Neural progenitor cell (in vitro differentiated cells): ENCODE measurements at places on chromosomes 2 and 18. TPM values are rescaled to one million over a fixed set of nuclear protein-coding genes. Genes with fewer than 3 reads are reported as not detected.

GALNT3 gene
- 0.65 and 1.9 TPM in 2 replicates for total RNA-seq

LIMS4 gene
- 0.28 TPM in 1 of 2 replicates, not detected in the other for total RNA-seq

TNFRSF11A gene
- 0.47 and 1.1 TPM in 2 replicates for total RNA-seq

GPR55 gene
- not detected in 2 replicates for total RNA-seq

CMPK2 gene
- total RNA-seq: 0.31 TPM in 1 of 2 replicates, not detected in the other

SCN3A gene
- total RNA-seq: 0.40 TPM in 1 of 2 replicates, not detected in the other

EN1 gene
- total RNA-seq: not detected in 2 replicates

RESP18 gene
- total RNA-seq: not detected in 2 replicates

ANKRD29 gene
- total RNA-seq: 0.65 and 0.81 TPM in 2 replicates

TTC21B gene
- total RNA-seq: 27.3 and 46.9 TPM in 2 replicates

RFTN2 gene
- total RNA-seq: 3.1 and 8.2 TPM in 2 replicates

TMEM247 gene
- total RNA-seq: not detected in 2 replicates

SLC16A14 gene
- 10.8 and 12.4 TPM in 2 replicates for total RNA-seq

CIB4 gene
- not detected in 2 replicates for total RNA-seq

DCC gene
- 0.40 and 0.41 TPM in 2 replicates for total RNA-seq

MYOM1 gene
- 0.45 and 1.4 TPM in 2 replicates for total RNA-seq

NEUROD1 gene
- not detected in 2 replicates for total RNA-seq

AOX1 gene
- total RNA-seq: 5.7 and 6.2 TPM in 2 replicates

CRYBA2 gene
- not detected in 2 replicates for total RNA-seq

YWHAQ gene
- total RNA-seq: 468 and 655 TPM in 2 replicates

ALPP gene
- total RNA-seq: not detected in 2 replicates

PJVK gene
- 3.0 and 4.4 TPM in 2 replicates for total RNA-seq

POU3F3 gene
- 0.25 TPM in 1 of 2 replicates, not detected in the other for total RNA-seq

IL1B gene
- total RNA-seq: not detected in 2 replicates

UGT1A10 gene
- not detected in 2 replicates for total RNA-seq

GPR35 gene
- 0.34 and 0.74 TPM in 2 replicates for total RNA-seq

ARHGAP15 gene
- 2.5 and 5.9 TPM in 2 replicates for total RNA-seq

ITGB6 gene
- not detected in 2 replicates for total RNA-seq

SPC25 gene
- 38.9 and 60.0 TPM in 2 replicates for total RNA-seq
